ENCODE measurements at places on chromosomes 12 and 14.

DNA sequence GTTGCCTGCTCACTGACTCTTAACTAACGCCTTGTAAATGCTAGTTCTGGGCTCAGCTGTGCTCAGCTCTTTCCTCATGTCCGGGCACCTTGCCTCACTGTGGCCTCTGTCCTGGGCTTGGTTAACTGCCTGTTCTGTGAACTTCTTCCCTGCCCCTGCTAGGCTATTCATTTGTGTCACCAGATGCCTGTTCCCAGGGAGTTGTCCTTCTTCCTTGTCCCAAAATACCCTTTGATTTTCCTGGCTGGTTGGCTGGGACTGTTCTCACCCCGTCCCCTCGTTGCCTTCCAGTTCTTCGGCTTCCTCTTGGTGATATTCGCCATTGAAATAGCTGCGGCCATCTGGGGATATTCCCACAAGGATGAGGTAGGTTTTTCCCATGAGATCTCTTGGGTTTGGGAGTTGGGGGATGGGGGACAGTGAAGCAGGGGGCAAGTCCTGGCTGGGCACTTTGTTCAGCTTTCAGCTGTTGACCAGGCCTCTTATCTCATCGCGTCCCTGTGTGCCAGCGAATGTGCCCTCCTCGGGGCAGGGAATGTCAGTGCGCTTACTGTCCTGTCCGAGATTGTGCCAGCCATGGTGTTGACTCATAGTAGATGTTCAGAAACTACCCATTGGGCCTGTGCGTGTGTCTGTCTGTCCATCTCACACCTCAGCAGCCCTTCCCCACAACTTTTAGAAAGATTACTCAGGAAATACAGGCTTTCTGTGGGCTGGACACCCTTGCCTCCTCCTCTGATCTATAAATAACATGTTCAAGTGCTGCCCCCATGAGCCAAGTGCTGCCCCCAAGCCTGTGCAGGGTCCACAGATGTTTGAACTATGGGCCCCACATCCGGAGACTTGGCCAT, 33.1 kb downstream of the CD9 start:
- DNase-seq: no peak

DNA sequence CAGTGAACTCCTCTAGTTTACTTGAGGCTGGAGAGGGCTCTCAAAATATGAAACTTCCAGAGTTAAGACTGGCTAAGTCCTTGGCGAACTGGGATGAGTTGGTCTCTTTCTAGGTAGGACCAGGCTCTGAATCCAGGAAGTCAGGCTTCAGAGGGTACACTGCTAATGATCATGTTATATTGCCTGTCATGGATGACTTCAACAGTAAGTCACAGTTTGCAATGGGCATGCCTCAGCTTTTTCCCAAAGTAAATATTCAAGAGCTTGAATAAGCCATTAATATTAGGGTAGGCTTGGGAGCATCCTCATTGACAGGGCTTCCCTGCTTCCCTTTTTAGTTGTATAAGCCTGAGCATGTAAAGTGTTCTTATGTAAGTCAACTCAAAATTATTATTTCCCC, 61.7 kb upstream of the PTHLH start:
- no peak for DNase-seq

DNA sequence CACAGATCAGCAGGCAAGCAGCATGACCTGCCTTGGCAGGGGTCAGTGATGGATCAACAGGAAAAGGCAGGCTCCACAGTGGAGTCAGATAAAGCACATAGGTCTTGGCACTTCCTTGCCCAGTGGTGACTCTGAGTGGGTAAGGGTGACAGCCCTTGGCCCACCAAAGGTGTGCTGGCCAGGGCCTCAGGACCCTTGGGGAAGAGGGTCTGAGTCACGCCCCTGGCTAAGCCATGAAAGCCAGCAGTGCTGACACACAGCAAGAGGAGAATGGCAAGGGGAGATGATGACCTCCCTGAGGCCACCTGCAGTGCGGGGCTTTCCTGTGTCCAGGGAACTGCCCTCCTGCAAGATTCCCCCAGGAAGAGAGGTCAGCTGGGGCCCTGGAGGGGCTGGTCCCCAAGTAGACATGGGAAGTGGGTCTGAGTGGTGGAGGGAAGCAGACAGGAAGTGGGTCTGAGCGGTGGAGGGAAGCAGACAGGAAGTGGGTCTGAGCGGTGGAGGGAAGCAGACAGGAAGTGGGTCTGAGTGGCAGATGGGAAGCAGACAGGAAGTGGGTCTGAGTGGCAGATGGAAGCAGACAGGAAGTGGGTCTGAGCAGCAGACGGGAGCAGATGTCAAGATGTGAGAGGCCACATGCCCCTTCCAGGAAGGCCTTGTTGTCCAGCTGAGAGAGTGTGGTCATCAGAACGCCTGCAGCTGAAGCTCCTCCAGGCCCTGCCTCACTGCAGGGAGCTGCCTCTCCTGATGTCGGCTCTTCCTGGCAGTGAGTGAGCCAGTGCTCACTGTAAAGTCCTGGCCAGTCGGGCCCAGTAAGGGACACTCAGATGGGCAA, 34.8 kb downstream of the DIO3 start:
- peak; percentile 10 for DNase-seq

DNA sequence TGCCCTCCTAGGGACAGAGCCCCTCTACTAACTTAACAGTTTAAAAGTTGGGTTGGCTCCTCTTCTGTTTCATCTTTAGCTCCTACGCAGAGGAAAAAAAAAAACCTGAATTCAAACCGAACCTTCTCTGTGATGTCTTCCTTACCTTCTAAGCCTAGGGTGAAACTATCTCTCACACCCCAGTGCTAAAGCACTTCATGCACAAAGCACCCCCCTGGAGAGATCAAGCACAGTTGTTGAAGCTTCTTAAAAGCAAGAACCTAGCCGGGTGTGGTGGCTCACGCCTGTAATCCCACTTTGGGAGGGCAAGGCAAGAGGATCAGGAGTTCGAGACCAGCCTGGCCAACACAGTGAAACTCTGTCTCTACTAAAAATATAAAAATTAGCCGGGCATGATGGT, 37.6 kb downstream of the CORO1C start:
- no peak for DNase-seq

GRCh38 chr14:64244279-64244678, 49.9 kb downstream of the ESR2 start:
- no peak for DNase-seq

GRCh38 chr12:42666671-42667243, 77.2 kb upstream of the PRICKLE1 start:
- no peak for DNase-seq

DNA sequence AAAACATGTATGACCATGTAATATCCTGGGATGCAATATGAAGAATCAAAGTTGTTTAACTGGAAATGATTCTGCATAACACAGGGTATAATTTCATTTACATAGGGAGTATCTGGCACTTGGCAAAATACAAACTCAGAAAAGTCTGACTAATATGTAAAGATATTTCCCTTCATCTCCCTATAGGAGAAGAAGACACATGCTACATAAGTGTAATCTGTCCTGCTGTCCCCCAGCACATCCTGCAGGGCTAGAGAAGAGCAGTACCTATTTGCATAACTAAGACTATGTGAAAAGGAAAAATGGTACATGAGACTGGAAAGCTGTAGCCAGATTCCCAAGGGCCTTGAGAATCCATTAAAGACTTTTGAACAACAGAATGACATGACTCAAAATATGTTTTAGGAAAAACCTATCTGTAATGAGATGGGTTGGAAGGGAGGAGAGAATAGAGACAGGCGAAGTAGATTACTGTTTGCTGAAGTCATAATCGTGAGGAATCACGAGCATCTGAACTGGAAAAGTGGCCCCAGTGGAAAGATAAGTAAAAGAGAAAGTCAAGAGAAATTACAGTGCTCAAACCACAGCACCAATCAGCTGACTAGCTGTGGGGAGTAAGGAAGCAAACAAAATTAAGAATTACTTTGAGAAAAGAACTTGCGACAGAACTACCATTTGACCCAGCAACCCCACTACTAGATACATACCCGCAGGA, 155.1 kb upstream of the HMGA2 start:
- no peak for DNase-seq

GRCh38 chr14:40309124-40309523, 876.9 kb upstream of the FBXO33 start:
- DNase-seq: no peak

GRCh38 chr12:57823908-57824640, 5.5 kb upstream of the AVIL start:
- no peak for DNase-seq

GRCh38 chr12:84998341-84998740, 37.7 kb downstream of the TSPAN19 start:
- no peak for DNase-seq

GRCh38 chr14:58089612-58090011, 62.4 kb downstream of the ARMH4 start:
- no peak for DNase-seq

- DNase-seq: no peak
Observed at GRCh38 chr12:132610051-132610759, at the start of gene LRCOL1. Gene LRCOL1 (minus strand): TSS chr12:132610582. CDS start chr12:132606251, 4,331 bp downstream.

- no peak for DNase-seq
Observed at GRCh38 chr12:13559318-13559978, 362.9 kb downstream of the EMP1 start.

DNA sequence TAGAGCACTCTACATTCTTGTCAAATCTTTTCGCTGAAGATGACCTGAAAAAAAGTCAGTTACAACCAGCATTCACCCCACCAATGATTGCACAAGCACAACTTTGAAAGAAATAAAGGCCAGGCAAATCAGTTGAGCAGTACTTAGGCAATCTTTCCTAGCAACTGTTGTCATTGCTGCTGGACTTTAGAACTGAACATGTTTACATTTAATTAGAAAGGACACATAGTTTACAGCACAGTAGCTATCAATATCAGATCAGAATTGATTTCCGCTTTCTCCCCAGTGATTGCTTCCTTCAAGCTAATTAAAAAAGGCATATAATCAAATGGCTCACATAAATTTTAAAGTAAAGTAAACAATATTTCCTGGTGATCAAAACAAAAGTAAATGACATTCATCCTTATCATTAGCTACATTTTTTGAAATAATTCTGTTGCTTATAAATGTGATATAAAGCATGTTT, 128.4 kb downstream of the FOXA1 start:
- no peak for DNase-seq

GRCh38 chr14:99410019-99410418, 70.6 kb downstream of the SETD3 start:
- no peak for DNase-seq

GRCh38 chr12:63668028-63668799, at the start of gene DPY19L2:
Gene DPY19L2 (minus strand): TSS chr12:63668493. CDS start chr12:63668393, 100 bp downstream.
- DNase-seq: peak; percentile 26

DNA sequence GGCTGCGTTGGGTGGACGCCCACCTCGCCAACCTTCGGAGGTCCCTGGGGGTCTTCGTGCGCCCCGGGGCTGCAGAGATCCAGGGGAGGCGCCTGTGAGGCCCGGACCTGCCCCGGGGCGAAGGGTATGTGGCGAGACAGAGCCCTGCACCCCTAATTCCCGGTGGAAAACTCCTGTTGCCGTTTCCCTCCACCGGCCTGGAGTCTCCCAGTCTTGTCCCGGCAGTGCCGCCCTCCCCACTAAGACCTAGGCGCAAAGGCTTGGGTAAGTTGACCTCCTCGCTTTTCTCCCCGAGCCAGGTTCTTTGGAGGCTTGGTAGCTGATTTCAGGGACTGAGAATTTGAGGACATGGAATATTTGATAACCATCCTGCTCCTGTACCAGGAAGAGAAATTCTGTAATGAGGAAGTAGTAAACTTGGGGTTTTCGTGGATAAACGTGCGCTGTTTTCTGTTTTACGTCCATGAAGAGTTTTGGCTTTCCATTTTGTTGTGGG, 530 bp downstream of the APAF1 start:
- no peak for DNase-seq

DNA sequence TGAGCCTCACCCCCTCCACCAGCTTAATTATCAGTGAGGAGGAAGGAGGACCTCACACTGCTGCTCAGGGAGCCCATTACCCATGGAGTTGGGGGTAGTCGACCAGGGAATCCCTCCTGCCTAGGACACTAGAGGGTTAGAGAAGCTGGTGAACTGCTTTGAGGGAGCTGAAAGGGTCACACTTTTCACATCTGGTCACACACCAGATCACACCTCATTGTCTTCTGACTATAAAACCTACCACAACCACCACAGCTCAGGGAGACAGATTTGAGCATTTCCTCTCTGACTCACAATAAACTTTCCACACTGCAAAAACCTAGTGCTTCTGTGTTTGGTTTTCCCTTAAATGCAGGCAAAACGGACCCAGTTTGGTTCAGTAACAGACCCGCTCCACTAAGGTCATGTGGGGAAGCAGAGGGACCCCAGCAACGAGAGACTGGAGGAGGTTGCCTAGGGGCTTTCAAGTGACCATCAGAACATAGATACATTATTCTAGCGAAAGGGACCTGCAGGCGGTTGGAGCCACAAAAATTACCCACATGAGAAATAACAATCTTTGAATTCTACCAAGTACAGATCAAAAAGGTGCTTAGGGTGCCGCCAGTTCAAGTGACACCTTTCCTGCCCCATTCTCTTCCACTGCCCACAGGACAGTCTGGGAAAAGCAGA, 151.4 kb upstream of the AVPR1A start:
- DNase-seq: no peak

- DNase-seq: no peak
Observed at GRCh38 chr12:131869871-131870418, 24.5 kb upstream of the ULK1 start.

DNA sequence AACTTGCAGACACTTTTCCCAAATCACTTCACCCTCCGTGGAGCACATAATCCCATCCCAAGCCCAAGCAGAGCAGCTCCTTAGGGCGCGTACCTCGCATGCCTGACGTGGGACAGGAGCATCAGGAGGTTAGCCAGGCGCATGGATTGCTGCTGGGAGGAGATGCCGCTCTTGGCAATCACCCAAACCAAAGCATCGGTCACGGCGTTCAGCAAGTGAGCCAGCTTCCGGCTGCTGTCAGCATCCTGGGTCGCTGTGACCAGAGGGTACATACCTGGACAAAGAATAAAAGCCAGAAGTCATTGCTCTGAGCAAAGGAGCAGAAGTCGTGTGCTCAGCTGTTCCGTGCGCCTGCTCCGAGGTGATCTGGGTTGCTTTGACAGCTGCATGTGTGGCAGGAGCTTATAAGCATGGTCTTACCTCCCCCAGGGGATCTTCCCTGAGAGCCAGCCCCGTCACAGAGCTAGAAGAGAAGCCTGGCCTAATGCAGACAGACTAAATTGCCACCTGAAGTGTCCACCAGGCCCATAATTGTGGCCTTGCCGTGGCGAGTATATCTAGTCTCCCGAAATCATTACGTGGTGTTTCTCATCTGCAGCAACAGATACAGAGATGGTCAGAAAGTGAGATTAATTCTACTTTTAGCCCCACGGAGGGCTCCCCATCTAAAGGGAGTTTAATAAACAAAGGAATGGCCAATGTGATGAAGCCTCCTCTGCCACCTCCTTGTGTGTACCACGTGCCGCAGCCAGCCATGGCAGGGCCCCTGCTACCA, 59.1 kb downstream of the ESR2 start:
- no peak for DNase-seq
